ENCODE measurements at places on chromosomes 7 and 10.

- no peak for DNase-seq
Measured at GRCh38 chr10:1434202-1434601, 303.1 kb downstream of the ADARB2 start.

GRCh38 chr7:138618933-138619332 lies 82.2 kb downstream of the SVOPL start:
- DNase-seq: no peak

- DNase-seq: no peak
Measured at GRCh38 chr7:27133409-27134231, 3.1 kb upstream of the HOXA4 start.

- no peak for DNase-seq
Measured at GRCh38 chr7:39333701-39334100, 232.5 kb upstream of the YAE1 start.

DNA sequence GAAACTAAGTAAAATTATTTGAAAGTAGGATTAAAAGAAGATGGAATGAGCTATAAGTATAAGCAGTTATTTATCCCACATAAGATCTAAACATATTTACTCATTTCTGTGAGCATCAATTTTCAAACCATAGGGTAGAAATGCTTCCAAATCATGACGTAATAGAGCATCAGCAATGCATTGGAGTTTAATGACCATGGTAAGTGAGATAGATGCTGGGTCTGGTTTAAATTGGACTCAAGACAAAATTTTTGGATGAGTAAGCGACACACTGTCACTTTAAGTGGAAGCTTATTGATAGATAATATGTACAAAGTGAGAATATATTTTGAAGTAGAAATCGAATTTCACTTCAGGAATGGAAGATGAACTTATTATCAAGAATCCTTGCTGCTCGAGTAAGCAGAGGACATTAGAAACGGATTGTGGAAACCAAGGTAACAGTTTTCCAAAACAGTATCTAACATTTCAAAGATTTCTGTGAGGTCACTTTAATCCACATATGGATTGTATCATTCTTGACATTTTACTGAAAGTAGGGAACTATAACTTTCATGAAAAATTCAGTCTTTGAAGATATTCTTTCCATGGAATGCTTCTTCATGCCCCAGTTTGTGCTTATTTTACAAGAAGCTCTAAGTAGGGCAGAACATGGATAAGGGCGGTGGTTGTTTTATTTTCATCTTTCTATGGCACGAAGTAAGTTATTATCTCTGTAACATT lies 85.8 kb downstream of the AGMO start:
- no peak for DNase-seq

GRCh38 chr10:128013626-128014025 lies 106.7 kb downstream of the PTPRE start:
- no peak for DNase-seq

DNA sequence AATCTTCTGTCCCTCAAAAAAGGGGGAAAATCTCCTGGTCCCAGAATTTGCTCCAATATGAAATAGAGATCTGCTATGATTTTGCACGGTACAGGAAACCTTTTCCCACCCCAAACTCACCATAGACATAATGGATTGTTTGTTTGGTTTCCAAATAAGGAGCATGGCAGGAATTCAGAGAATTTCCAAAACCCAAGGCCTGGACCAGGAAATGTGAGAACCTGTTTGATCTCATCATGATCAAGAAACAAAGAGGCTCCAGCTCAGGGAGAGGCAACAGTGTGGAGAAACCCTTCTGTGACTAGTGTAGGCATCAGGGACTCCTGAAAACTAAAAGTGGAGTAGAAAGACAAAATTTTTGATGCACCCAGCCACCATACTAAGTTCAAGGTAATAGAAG lies 1548.1 kb upstream of the LRRTM3 start:
- no peak for DNase-seq

DNA sequence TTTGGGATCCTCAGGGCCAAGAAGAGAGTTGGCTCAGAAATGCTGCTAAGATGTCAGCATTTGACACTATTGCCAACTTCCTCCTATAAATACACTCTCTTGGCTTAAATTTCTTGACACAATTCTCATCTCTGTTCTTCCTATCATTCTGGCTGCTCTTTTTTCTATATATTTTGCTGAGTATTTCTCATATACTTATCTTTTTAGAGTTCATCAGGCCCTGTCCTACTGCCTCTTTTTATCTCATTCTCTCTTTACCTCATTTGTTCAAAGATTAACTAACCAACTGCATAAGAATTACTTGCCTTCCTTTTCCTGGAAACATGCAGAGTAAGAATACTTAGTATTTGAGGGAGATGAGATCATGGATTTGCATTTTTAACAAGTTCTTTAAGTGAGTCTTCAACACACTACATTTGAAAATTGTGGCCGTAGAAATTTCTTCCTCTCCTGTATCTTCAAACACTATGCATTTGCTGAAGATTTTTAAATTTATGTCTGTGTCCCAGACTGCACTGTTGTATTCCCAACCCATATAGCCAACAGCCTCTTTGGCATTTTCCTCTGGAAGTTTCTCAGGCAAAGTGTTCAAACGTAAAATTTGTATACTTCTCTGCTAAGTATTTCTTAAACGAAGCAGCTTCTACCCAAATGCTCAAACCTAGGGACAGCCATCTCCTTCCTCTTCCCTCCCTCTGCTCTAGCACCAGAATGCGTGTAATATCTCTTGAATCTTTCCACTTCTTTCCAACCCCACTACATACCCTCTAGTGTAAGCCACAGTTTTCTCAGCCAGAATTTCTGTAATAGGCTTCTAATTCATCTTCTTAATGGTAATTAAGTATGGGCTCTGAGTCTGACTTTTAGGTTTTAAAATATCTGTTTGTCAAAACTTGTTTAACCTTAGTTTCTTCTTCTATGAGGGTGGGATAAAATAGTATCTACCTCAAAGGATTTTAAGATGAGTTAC lies 35.5 kb downstream of the ARL4A start:
- no peak for DNase-seq

Data from activated CD4-positive, alpha-beta T cell treated with anti-CD3 and anti-CD28 coated beads, Interleukin-2, amount 50 U/mL, for 4 hours (primary cell).